CD4-positive, alpha-beta T cell treated with Interleukin-21 for 1 hour (primary cell): ENCODE measurements at places on chromosomes 16 and 17.
A peak's percentile ranks its signal among the peaks of the same experiment; 100 is the strongest.

DNA sequence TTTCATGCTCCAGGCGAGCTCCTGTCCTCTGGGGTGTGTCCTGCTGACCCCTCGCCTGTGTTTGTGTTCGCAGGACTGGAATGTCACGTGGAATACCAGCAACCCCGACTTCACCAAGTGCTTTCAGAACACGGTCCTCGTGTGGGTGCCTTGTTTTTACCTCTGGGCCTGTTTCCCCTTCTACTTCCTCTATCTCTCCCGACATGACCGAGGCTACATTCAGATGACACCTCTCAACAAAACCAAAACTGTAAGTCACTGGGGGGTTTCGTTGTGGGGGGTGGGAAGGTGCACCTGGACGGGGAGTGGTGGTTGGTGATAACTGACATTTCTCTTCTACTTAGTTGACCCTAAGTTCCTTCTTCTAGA, 58.3 kb downstream of the ABCC1 start:
- no peak for DNase-seq

GRCh38 chr17:7587420-7588151, 2.3 kb downstream of the SOX15 start:
- no peak for DNase-seq

- DNase-seq, result no peak
Observed at GRCh38 chr17:3916825-3917224, 560 bp upstream of the P2RX1 start.

DNA sequence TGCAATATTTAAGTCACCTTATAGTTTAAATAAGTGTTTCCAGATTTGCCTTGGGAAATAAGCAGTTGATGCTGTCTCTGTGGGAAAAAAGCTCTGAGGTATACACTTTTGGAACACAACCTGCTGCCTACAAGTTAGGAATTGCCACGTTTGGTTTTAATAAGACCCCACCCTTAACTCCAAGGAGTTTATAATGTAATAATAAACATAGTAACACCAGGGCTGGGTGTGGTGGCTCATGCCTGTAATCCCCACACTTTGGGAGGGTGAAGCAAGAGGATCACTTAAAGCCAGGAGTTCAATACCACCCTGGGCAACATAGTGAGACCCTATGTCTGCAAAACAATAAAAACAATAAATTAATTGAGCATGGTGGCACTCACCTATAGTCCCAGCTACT, 15.9 kb upstream of the SMG1 start:
- no peak for DNase-seq

- no peak for DNase-seq
Observed at GRCh38 chr16:69942099-69942491, 9.0 kb upstream of the CLEC18A start.

- no peak for DNase-seq
Observed at GRCh38 chr16:4746215-4746614, 11.9 kb downstream of the DNAAF8 start.

- DNase-seq, result peak; percentile 78
Observed at GRCh38 chr17:48335858-48336500, 94.0 kb downstream of the SKAP1 start.

DNA sequence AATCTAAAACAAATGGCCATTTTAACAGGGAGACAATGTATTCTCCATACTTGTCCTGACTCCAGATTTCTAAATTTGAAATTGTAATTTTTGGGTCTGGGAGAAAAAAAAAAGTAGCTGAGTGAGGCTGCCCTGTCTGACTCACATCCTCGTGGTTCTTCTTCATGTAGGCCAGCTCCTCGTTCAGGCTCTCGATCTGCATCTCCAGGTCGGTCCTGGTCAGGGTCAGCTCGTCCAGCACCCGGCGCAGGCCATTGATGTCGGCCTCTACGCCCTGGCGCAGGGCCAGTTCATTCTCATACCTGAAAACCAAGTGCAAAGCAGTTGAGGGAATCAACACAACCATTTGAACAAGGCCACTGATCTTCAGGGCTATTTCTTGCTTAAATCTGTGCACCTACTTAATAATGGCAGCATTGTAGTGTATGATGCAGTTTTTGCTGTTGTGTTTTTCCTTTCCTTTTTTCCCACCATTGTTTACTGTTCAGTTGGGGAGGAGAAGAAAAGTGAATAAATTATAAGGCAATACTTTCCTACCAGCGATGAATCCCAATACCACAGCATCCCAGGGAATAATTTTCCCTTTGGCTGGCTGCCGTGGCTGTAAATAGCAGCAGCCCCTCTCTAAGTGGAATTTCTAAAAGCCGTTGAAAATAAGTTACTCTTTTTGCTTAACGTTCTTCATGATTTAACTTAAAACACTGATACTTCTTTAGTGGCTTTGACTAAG, 2.2 kb downstream of the KRT12 start:
- no peak for DNase-seq

GRCh38 chr16:4913130-4913773, 23.7 kb downstream of the PPL start:
- no peak for DNase-seq

DNA sequence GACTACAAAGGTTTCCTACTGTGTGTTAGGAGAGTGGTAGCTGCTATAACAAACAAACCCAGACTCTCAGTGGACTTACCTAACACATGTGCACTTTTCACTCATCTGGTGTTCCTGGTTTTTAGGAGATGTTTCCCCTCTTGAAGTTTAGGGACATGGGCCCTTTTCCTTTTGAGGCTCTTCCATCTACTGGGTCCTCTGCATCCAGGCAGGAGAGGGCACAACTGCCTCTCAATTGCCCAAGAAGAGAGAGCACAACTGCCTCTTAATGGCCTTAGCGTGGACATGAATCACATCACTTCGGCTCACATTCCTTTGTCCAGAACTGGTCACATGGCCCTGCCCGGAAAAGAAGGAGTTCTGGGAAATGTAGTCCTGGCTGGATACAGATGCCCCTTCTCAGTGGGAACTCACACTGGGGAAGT, 9.8 kb upstream of the TNRC6C start:
- DNase-seq, result no peak

DNA sequence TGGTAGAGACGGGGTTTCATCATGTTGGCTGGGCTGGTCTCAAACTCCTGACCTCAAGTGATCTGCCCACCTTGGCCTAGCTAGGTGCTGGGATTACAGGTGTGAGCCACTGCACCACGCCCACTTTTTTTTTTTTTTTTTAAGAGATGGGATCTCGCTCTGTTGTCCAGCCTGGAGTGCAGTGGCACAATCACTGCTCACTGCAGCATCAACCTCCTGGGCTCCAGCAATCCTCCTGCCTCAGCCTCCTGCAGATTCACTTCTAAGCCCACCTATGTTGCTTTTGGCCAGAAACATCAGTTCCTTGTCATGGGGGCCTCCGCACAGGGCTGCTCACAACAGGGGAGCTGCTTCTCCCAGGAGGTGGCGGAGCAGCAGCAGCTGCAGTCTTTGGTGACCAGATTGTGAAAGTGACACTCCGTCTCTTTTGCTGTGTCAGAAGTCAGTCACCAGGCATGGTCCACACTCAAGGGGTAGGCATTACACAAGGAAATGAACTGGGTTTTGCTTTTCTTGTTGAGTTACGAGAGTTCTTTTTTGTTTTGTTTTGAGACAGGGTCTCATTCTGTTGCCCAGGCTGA, 4.5 kb upstream of the NME4 start:
- no peak for DNase-seq

- no peak for DNase-seq
Observed at GRCh38 chr17:66952681-66953629, 11.6 kb upstream of the CACNG4 start.

DNA sequence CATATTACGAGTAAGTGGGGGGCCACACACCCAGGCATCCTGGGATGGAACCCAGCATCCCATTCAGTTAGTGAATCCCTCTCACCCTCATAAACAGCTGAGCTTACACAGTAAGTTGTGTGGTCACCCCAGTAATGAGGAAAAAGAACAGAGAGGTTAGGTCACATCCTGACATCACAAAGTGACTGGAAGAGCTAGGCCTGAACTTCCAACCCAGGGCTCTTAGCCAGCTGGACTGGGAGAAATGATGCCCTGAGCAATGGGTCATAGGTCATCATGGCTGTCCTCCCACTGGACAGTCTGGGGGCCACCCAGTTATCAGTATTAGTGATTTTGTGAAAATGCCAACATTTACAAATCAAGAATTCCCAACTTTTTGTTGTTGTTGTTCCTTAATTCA, 205.3 kb downstream of the ZNF423 start:
- DNase-seq, result no peak

- no peak for DNase-seq
Observed at GRCh38 chr17:79655672-79656290, 44.9 kb upstream of the RBFOX3 start.

- DNase-seq, result no peak
Observed at GRCh38 chr16:88383401-88384221, 852 bp downstream of the ZNF469 start.

GRCh38 chr17:42797067-42798007, 1.2 kb downstream of the COA3 start:
- no peak for DNase-seq

DNA sequence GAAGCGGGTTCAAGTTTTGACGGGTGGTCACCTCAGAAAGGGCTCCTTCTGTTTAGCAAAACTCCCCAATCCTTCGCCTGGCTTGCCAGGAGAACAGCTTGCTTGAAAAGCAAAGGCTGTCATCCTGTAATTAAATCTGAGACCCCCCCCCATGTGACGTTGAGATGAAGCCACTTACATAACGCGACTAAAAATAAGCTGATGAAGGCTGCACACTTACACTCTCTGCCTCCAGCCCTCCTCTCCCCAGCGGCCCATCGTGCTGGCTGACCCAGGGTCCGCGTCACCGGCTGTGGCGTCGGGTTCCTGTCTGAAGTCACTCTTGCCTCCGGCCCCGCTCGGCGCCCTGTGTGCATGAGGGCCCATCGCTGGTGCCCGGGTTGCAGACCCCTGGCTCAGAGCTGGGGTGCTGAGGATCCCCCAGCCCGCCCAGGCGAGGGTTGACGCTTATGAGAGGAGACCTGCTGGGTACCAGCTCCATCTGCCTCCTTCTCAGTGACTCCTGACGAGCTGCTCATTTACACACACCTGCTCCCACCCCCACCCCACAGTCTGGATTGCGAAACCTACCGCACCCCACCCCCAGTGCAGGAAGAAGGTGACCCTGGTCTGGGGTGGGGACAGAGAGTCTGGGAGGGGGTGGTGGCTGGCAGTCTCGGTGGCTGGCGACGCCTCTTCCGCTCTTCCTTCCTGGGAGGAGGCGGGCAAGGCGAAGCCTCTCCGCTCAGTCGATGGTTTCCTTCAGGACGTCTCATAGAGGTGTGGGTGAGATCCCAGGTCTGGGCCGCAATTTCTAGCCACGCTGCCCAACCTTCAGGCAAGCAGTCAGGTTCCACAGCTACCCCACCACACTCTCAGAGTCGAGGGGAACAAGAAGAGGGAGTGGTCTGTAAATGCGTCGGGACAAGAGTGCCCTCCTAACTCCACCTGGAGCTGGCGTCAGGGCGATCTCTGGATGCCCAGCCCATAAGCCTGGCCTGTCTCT, 3.1 kb upstream of the BAIAP2 start:
- no peak for DNase-seq

GRCh38 chr17:81419319-81419885, 24.1 kb downstream of the BAHCC1 start:
- no peak for DNase-seq
